ENCODE measurements at places on chromosomes 2 and 18. TPM values are rescaled to one million over a fixed set of nuclear protein-coding genes. Genes with fewer than 3 reads are reported as not detected.
A peak's percentile ranks its signal among the peaks of the same experiment; 100 is the strongest.

SDC1 gene
- 0.16 TPM for total RNA-seq

DNA sequence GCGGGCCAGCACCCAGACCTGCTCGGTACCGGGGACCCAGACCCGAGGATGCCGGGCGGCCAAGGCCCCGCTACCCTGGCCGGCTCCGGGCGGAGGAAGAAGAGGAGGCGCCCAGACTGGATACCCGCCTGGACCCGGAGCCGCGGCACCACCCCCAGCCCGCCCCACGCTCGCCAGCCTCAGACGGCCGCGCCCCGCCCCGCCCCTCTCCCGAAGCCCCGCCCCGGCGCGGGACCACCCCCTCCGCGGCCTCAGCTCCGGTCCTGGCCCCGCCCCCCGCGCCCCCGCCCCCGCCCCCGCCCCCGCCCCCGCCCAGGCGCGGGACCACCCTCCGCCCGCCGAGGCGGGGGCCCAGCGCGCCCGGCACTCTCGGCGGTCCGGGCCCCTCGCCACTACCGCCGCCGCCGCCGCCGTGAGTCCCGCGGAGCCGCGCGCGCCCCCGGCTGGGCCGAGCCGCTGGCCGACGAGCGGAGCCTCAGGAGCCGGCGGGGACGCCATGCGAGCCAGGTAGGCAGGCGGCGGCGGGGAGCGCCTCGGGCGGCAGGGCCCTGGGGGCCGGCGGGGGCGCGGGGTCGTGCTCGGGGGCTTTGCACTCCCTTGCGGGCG lies at the start of gene SH3BP4:
TSS of gene SH3BP4 (plus strand) at position 354 of the 606 bp plus-strand sequence. CDS start 82,986 bp downstream, outside the sequence.
- no peaks in the 10 kb centered on the region for H3K36me3 ChIP-seq
- DNase-seq = peak; percentile 66
- peak within 1 kb of the TSS; percentile 81 for H3K4me3 ChIP-seq
- H3K4me1 ChIP-seq = no peaks in the 10 kb centered on the region
- H3K27me3 ChIP-seq = peaks cover 80% of the 10 kb centered on the region
- no peak within 1 kb of the TSS for H3K27ac ChIP-seq

DNA sequence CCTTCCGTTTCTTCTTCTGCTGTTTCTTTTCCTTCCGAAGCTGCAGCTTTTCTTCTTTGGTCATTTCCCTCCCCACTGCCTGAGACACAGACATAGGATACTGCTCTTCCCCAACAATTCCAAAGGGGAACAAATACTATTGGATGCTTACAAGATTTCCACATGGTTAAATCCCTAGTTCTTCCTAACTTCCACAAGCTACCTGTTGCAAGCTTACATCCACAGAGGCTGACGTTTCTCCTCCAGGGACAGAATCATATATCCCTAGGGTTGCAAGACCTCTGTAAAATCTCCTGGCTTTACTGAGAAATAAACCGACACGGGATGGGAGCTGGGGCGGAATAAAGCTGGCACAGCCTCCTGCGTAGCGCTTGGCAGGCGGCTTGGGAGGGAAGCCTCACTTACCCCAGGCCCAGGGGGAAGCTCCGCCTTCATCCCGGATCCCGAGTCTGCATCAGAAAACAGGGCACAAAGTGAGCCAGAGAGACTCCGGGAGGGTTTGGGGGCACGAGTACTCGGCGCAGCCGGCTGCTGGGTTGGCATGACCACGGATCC lies 590 bp downstream of the EIF2B4 start:
- H3K27me3 ChIP-seq = no peaks in the 10 kb centered on the region
- H3K4me3 ChIP-seq = peak overlapping the region; percentile 83
- peaks cover 13% of the 10 kb centered on the region for H3K36me3 ChIP-seq
- H3K27ac ChIP-seq = peak overlapping the region; percentile 27
- H3K4me1 ChIP-seq = peaks cover 34% of the 10 kb centered on the region

- H3K4me1 ChIP-seq = no peaks in the 10 kb centered on the region
- no peak overlapping the region for H3K27ac ChIP-seq
Measured at GRCh38 chr2:241037498-241037897, 39.1 kb downstream of the SNED1 start.

- no peaks in the 10 kb centered on the region for H3K27me3 ChIP-seq
- H3K27ac ChIP-seq = no peak overlapping the region
- no peak overlapping the region for H3K4me3 ChIP-seq
- no peaks in the 10 kb centered on the region for H3K4me1 ChIP-seq
Measured at GRCh38 chr2:150674283-150674682, 186.8 kb upstream of the RND3 start.

DNA sequence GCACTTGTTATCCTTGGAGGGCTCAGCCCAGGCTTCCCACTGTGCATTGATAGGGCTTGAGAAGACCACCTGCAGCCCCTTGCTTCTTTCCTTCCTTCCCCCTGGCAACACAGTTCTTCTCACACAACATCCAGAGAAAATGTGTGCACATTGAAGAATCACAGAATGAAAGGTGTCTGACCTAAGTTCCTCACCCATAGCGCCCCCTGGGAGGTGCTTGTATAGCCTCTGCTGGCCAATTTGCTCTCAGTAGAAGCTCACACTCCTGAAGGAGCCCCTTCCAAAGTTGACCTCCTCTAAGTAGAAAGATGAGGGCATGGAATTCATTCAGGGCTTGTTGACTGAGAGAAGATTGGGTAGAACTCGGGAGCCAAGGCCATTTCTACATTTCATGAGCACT lies 758.4 kb upstream of the KLHL29 start:
- H3K27ac ChIP-seq = no peak overlapping the region
- DNase-seq = no peak
- no peaks in the 10 kb centered on the region for H3K36me3 ChIP-seq
- H3K4me1 ChIP-seq = no peaks in the 10 kb centered on the region
